ENCODE measurements at places on chromosomes 3 and 15.

- no peak for DNase-seq
These were observed 53.2 kb downstream of the CCDC54 start for GRCh38 chr3:107430214-107430995.

DNA sequence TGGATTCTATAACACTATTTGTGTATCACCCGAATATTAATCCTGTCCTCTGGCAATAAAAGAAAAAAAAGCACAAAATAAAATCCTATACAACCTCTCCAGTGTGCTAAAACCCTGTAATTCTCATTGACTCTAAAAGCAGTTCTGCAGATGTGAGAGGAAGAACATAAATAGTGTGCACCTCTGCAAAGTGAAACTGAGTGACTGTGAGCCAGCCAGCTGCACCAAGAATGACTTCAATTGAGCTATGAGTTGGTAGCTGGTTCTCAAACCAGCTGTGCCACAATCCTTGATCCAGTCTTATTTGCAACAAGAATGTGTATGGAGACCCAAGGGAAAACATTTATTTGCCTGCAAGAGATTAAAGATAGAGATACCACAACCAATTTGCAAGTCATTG lies 31.2 kb upstream of the COL8A1 start:
- DNase-seq, result no peak

GRCh38 chr15:42073418-42073817 lies 20.9 kb downstream of the PLA2G4D start:
- no peak for DNase-seq

DNA sequence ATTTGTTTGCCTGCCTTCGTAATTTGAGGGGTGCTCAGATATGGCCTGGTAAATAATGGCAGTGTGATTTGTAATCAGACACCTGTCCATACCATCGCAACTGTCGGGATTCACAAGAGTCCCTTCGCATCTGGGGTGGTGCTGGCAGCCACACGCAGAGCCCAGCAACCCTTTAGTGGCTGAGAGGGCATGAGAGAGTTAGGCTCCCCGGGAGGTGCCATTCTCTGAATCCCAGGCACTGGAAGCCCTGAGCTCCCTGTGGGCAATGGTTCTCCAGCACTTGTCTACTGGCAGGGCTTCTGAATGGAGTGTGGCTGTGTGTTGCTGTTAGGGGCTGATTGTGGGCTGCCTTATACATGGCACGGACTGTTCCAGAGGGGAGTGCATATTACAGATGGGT lies 230.1 kb downstream of the EBLN2 start:
- no peak for DNase-seq

DNA sequence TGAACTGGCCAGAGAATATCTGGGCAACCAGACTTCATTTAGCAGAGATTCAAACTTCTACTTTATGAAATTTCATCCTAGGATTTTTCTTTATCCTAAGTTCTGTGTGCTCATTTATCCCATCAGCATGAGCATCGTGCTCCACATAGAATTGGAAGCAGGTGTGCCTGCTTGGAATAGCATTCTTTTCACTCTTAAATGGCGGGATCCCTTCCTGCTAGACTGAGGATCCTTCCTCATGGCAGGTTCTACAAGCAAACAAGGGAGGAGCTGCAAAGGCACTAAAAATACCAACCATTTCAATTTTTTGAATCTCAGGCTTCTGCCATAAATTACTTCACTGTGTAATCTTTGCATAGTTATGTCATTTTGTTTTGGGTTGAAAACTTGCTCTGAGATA lies 74.6 kb upstream of the FLNB start:
- no peak for DNase-seq

DNA sequence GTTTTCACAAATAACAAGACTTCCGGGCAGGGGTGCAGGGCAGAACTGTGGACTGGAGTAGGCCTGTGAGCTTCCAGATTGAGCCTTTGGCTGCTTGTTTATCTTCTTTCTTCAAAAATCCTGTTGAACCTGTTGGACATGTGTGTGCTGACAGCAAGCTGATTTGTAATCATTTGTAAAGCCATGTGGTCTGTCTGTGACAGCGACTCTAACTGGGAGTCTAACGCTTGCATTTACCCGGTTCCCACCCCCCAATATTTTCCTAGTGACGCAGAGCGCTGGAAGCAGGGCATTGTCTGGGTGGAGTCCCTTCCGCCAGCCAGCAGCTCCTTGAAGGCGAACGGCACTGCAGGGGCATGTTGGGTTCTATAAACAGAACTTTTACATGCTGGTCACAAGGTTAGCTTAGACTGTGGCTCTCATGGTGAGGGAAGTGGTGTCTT lies 85.7 kb upstream of the MYZAP start:
- DNase-seq, result peak; percentile 29

Data from nucleus accumbens (tissue), 56 donors.